Panc1 (cell line): ENCODE measurements at places on chromosomes 5 and 9.

DNA sequence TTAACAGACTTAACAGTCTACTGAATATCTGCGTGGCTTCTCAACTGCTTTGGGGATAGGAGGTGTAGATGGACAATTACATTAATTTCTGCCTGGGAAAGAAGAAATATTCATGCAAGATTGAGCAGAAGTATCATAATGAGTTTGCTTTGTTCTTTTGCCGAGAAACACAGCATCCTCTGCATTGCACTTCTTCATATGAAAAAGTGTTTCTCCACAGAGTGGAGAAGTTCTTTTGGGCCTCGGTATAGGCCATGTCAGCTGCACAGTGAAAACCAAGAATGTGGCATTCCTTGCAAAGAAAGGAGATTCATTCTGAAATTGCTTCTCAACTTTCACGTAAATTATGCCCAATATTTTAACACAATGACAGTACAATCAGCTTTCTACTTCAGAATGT lies 17.6 kb upstream of the SNX2 start:
- no peak for DNase-seq

GRCh38 chr5:1445313-1445688 lies at the start of gene SLC6A3:
Gene SLC6A3, minus strand, starts transcription at chr5:1445440. Its CDS starts 2,243 bp downstream, at chr5:1443197.
- no peak for DNase-seq

GRCh38 chr5:56479126-56479525 lies 246.0 kb upstream of the ANKRD55 start:
- DNase-seq = no peak

- DNase-seq = no peak
Observed at GRCh38 chr5:113249206-113249605, 185.6 kb downstream of the TSSK1B start.

GRCh38 chr5:2883771-2884170 lies 132.3 kb upstream of the IRX2 start:
- no peak for DNase-seq

GRCh38 chr9:522190-522589 lies 307.5 kb downstream of the DOCK8 start:
- DNase-seq = no peak

GRCh38 chr9:111890334-111890733 lies 6.3 kb upstream of the UGCG start:
- no peak for DNase-seq

- DNase-seq = no peak
Observed at GRCh38 chr5:91938441-91938840, 555.3 kb upstream of the ARRDC3 start.

- no peak for DNase-seq
Observed at GRCh38 chr9:88691811-88692210, 156.8 kb downstream of the NXNL2 start.

- no peak for DNase-seq
Observed at GRCh38 chr5:81972492-81972783, 615 bp downstream of the ATG10 start.
